ENCODE measurements at places on chromosomes 4 and X.

- DNase-seq: no peak
Measured at GRCh38 chr4:137676357-137676998, 144.2 kb upstream of the PCDH18 start.

- no peak for DNase-seq
Measured at GRCh38 chr4:124083711-124084110, 628.8 kb downstream of the ANKRD50 start.

- no peak for DNase-seq
Measured at GRCh38 chr4:142016031-142016430, 379.6 kb downstream of the IL15 start.

DNA sequence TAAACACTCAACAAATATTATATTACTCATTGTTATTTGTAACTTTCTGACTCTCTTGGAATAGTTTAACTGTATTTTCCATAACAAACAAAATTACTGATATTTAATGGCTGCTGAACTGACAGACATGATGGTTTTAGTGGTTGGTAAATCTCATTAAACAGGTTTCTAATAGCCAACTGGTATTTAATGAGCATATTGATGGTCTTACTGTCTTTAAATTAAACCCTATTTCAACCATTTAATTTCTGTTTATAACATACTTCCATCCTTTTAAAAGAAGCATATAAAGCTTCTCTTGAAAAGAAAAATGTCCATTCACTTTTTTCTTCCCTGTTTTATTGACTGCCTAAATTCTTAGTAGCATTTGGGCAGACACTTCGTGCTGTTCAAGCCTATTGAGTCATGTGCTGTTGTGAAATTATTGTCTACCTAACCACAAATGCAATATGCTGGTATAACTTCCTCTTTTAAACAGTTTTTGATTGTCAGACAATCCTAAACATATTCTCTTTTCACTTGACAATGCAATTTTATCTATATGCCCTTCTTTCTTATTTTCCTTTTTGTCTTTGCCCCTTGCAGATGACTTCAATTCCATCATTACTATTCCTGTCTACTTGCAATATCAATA, 163.9 kb upstream of the SLC7A11 start:
- no peak for DNase-seq

DNA sequence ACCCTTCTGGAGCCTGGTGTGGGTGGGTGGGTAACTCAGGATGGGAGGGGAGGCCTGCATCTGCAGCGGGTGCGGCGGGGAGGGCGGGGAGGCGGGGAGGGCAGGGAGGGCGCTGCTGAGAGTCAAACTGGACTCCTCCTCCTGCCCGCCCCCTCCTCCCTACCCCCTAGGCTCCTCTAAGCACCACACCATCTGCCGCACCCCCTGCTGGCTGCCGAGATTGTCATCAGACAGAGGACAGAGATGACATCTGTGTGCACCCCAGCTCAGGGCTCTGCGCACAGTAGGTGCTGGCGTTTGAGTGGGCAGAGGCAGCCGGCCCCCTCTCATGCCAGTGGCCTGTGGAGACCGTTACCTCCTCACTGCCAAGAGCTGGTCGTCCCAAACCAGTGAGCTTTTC, 10.6 kb upstream of the HMX1 start:
- no peak for DNase-seq

DNA sequence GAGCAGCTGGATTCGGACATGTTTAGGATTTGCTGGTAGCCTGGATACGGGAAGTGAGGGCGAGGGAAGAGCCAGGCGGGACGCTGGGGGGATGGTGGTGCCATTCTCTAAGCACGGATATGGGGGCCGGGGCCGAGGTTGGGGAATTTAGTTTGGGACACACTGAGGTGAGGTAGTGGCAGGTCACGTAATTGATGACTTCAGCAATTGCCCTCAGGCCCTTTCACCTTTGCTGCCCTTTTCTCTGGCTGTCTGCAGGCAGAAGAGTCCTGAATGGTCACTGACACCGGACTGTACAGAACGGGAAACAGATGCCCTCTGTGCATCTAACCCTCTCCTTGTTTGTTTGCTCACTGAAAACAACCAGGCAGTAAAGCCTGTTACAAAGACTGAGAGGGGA, 16.9 kb upstream of the HMGB3 start:
- DNase-seq: no peak

DNA sequence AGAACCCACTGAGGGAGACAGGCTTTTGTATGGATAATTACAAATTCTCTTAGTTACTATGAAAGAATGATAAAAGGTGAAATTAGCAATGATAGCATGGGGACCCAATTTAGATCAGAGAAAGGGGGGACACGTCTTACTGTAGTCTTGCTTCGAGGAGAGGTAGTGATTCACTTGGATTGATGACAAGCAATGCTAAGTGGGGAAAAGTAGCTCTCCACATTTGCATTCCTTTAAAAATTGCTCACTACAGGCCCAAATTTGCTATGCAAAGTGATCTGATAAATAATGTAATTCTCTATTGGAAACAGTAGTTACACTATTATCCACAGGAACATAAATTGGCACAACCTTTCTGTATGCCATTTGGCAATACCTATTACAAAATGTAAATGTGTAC, 42.5 kb upstream of the MAP3K15 start:
- no peak for DNase-seq

DNA sequence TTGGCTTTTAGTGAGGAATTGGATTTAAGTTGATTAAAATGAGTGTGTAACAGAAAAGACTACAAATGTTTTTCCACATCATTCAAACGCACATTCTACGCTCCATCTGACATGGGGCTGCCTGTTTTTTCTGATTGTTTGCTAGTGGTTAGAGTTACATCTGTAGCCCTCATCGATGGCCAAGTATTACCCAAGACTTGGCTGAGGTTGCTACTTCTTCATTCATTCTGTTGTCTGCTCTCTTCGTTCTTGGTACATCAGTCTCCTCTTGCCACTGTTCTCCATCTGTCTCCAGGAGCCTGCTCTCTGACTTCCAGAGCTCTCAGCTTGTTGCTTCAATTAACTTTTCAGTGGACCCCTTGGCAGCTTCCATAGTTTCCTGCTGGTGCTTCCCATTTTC, 1844.6 kb upstream of the TENM3 start:
- no peak for DNase-seq

- no peak for DNase-seq
Measured at GRCh38 chr4:81040012-81040659, 9.6 kb downstream of the BMP3 start.

GRCh38 chr4:176052744-176053143, 12.9 kb upstream of the WDR17 start:
- no peak for DNase-seq

DNA sequence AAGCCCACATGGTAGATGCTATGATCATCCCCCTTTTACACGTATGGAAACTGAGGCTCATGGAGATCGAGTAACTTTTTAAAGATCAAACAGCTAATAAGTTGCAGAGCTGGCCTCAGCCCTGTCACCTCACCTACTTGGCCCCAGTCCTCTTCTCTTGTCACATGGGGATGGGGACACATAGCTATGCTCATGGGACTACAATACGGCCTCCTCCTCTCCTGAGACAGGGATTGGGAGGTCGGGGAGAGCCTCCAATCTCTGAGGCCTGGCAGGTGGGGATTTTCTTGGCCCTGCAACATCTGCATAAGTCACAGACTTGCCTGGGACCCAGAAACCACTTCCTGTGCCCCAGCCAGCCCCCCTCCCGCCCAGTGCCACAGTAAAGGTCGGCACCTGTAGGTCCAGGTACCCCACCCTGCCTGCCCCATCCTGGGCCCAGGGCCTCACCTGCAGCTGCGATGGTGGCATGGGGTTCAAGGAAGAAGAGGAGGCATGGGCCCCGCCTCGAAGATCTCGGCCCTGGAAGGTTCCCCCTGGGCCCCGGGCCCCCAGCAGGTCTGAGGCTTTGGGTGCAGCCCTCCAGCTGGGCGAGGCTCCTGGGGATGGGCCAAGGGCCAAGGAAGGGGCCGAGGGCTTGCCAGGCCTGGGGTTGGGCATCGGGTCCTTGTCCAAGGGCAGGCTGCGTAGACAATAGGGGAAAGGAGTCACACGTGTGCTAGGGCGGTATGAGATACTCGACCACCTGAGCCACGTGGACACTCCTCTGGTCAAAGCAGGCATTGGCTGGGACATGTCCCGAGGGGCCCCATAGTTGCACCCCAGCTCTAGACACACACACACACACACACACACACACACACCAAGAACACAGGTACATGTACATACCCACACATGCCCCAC, 6.4 kb downstream of the FOXP3 start:
- no peak for DNase-seq

- no peak for DNase-seq
Measured at GRCh38 chr4:184270808-184271413, 53.2 kb upstream of the ENPP6 start.

DNA sequence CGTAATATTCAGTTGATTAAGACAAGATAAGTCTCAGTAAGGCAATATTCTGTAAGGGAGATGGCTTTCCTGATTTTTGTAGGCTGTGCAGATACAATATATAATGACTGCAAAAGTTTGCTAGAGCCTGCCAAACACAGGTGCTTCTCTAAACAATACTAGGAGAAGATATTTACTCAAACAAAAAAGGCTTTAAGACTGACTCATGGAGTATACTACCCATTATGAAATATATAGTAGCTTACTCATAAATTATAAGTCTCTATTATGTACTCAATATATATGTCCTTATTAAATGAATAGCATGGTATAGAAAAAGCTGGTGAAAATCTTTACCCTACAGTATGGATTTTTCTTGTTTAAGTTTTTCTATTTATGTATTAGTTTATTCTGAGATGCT, 93.2 kb upstream of the IL15 start:
- DNase-seq: no peak

Measured in stimulated activated CD8-positive, alpha-beta memory T cell treated with anti-CD3 and anti-CD28 coated beads, Interleukin-15, amount 100 ng/mL, for 1 hour (primary cell).